IMR-90 (cell line): ENCODE measurements at places on chromosomes 1 and 21. TPM values are rescaled to one million over a fixed set of nuclear protein-coding genes. Genes with fewer than 3 reads are reported as not detected.
A peak's percentile ranks its signal among the peaks of the same experiment; 100 is the strongest.

DNA sequence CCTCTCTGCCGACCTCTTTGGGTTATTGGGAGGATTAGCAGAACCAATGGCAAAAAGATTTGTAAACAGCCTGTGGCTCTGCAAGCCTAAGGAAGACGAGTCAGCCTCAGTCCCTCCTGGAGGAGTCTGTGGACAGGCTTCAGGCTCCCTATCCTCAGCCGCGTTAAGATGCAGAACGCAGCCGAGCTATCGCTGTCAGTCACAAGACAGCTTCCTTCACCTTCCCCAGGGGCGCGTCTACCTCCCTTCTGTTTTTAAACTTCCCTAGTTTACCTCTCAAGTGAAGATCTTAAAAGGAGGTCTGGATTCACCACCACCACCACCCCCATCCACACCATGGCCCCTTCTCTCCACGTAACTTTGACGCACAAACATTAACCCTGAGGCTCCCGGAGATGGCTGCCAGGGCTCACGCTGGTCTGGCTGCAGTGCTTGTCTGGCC is 738 bp downstream of the CAMK1G start:
- no peak for DNase-seq

DNA sequence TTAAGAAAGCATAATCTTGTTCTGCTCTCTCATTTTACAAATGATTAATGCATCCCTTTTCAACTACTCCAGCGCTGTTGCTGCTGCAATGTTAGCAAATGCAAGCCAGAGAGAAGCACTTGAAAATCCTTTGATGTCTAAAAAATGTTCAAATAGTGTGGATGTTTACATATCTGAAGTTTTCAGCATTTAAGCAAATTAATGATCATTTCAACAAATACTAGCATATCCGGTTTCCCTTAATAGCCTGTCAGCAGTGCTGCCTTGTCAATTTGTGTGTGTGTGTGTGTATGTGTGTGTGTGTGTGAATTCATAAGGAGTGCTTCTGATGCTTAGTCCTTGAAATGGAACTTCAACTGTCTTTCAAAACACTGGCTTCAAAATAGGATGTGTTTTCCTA is 48.1 kb upstream of the WNT2B start:
- peak; percentile 47 for DNase-seq

Gene NCMAP
- total RNA-seq: not detected in 2 replicates

Gene OR14K1
- total RNA-seq: not detected in 2 replicates

Gene PLPPR4
- 6.4 and 7.0 TPM in 2 replicates for total RNA-seq

DNA sequence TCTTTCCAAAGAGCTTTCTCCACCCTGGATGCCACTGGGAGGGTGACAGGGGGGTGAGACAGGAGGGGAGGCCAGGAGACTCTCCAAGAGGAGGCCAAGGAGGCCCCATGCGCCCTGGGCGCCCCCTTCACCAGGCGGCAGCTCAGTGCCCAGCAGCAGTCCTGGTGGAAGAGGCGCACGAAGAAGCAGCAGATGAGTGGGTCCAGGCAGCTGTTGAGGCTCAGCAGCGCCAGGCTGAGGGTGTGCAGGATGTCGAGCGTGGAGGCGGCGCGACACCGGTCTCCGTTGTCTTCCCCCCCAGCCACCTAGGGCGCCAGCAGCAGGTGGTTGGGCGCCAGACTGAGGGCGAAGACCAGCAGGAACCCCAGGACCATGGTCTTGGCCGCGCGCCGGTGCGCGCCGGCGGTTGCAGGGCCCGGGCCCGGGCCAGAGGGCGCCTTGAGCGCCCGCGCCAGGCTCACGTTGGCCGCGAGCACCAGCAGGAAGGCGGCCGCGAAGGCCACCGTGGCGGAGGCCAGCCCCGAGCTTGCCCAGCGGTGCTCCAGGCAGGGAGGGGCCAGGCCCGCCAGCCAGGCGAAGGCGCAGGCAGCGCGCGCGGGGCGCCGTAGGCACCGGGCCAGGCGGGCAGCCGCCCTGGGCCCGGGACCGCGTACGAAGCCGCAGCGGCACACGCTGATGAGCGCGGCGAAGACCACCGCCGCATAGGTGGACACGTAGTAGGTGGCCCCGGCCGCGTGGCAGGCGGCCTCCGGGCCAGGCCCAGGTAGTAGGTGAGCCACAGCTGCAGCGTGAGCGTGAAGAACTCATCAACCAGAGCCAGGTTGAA is 8.6 kb downstream of the TMEM35B start:
- DNase-seq: no peak

DNA sequence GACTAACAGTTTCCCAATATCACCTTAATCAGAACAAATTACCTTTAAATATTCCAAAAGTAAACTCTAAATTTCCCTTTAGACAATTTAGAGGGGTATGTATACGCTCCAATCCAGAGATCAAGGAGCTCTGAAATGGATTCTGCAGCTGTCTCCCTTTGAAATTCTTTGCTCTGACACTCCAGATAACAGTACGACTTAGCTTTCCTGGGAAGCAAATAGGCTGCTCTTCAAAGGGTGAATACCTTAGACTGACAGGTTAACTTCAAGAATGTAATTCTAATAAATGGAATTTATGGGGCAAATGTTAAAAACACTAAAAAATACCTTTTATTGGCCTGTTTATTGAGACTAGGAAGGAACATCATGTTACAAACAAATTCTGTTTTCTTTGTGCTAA is 357.2 kb downstream of the USP25 start:
- no peak for DNase-seq

DNA sequence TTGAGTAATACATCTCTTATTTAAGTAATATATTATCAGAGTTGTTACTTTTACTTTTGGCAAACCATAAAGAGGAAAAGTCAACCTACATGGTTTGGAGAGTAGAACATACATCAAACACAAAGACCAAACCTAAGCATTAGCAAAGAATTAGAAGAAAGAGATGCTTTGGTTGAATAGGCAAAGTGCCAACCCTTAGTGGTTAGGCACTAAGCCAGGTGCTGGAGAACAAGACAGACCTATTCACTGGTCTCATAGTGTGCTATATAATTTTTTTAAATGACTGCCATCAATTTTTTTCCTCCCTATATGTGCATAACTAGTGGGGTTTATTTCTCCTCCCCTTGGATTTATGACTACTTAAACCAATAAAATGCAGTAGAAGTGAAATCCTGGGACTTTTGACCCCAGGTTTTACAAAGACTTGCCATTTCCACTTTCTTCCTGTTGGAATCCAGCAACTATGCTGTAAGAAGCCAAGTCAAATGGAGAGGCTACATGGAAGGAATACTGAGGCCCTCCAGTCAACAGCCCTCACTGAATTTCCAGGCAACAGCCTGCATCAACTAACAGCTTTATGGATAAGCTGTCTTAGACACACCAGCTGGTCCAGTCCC is 69.8 kb upstream of the HAO2 start:
- DNase-seq: peak; percentile 4

Gene TMEM82
- total RNA-seq: not detected in 2 replicates

DNA sequence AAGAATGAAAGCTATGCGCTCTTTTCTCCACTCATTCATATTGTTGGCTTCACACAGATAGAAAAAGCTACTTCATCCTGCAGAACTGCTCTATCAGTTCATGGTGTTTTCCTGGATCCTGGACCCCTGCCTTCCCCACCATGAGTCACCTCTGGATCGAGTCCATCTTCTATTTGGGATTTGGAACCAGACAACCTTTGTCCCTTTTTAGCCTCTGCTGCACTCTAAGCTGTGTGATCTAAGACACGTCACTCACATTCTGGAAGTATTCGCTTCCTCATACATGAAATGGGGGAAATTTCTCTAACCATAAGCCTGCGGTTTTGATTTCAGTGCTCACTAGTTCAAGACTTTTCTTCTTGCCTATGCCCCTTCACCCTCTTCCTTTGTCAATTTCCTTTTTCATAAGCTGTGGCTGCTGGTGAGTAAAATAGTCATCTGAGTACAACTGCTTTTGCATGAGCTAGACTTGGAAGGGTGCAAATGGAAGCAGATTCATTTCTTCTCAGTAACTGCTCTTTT is 14.1 kb upstream of the DEGS1 start:
- peak; percentile 91 for DNase-seq

Gene KRTAP25-1
- total RNA-seq: not detected in 2 replicates

Gene NMNAT1
- 11.7 and 11.9 TPM in 2 replicates for total RNA-seq

DNA sequence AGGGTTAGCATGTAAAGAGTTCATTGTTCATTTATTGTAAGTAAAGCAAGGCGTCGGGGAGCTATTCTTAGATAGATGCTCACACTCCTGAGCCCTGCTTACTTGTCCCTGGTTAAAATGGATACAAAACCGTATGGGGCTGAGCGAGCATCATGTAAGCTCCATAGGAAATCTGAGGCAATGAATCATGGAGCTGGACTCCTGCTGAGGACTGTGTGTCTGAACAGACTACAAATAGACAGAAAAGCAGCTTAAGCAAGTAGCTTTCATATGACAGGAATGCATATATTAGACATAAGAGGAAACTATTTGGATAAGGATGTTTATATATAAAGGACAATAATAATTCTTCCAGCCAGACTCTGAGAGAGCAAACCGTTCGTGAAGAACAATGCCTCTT is 604.9 kb upstream of the PTBP2 start:
- peak; percentile 17 for DNase-seq

GRCh38 chr1:242139442-242139841 is 140.5 kb upstream of the MAP1LC3C start:
- DNase-seq: no peak

Gene RHD
- total RNA-seq: 0.28 TPM in 1 of 2 replicates, not detected in the other

Gene SLC30A2
- not detected in 2 replicates for total RNA-seq

GRCh38 chr1:186202776-186203175 is 172.3 kb downstream of the TPR start:
- DNase-seq: no peak

GRCh38 chr21:42200906-42201614 is 17.9 kb upstream of the ABCG1 start:
- no peak for DNase-seq

Gene IQGAP3
- total RNA-seq: 13.6 TPM in 2 replicates

- peak; percentile 88 for DNase-seq
Observed at GRCh38 chr1:89041119-89041641, 18.5 kb upstream of the GBP3 start.

DNA sequence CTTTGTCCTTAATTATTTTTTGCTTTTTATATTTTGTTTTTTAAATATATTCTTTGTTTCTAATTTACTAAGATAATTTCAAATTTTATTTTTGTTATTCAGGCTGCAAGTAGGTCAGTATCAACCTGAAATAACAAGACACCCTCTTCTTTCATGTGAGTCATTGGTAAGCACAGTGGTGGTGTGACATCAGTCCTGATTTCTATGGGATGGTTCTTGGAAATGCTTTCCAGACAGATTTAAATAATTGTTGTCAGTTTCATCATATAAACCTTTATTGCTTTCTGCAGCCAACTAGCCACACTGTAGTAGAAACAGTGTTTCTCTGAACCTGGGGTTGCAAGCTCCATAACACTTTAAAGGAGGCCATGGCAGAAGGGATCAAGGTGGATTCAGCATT is 157.5 kb upstream of the C21orf91 start:
- no peak for DNase-seq

Gene ATP5PO
- 154 and 237 TPM in 2 replicates for total RNA-seq
